ENCODE measurements at places on chromosomes 5 and 9. TPM values are rescaled to one million over a fixed set of nuclear protein-coding genes. Genes with fewer than 3 reads are reported as not detected.

Gene TMEM174
- total RNA-seq, result not detected

Gene RNF180
- total RNA-seq, result 0.21 TPM

Gene AHRR
- total RNA-seq, result 2.6 TPM

Gene NIPAL4
- 10.1 TPM for total RNA-seq

Gene SPINK5
- not detected for total RNA-seq

Gene EFNA5
- 21.3 TPM for total RNA-seq

Gene WDR70
- total RNA-seq, result 11.6 TPM

Gene NNT
- total RNA-seq, result 12.6 TPM
